ENCODE measurements at places on chromosomes 12 and 14. TPM values are rescaled to one million over a fixed set of nuclear protein-coding genes. Genes with fewer than 3 reads are reported as not detected.
A peak's percentile ranks its signal among the peaks of the same experiment; 100 is the strongest.

VRTN gene
- total RNA-seq = 148 TPM

KRT3 gene
- total RNA-seq = not detected

MAP1LC3B2 gene
- 1.5 TPM for total RNA-seq

EFS gene
- 27.8 TPM for total RNA-seq

HRK gene
- 2.7 TPM for total RNA-seq

GRCh38 chr14:72165229-72165698, 233.0 kb downstream of the RGS6 start:
- no peak overlapping the region for H3K4me3 ChIP-seq
- DNase-seq = no peak
- H3K4me1 ChIP-seq = no peaks in the 10 kb centered on the region
- H3K27me3 ChIP-seq = peaks cover 1% of the 10 kb centered on the region

GRCh38 chr14:53953002-53953827, 3.4 kb downstream of the BMP4 start:
- peaks cover 59% of the 10 kb centered on the region for H3K27me3 ChIP-seq
- peak; percentile 86 for DNase-seq

DNA sequence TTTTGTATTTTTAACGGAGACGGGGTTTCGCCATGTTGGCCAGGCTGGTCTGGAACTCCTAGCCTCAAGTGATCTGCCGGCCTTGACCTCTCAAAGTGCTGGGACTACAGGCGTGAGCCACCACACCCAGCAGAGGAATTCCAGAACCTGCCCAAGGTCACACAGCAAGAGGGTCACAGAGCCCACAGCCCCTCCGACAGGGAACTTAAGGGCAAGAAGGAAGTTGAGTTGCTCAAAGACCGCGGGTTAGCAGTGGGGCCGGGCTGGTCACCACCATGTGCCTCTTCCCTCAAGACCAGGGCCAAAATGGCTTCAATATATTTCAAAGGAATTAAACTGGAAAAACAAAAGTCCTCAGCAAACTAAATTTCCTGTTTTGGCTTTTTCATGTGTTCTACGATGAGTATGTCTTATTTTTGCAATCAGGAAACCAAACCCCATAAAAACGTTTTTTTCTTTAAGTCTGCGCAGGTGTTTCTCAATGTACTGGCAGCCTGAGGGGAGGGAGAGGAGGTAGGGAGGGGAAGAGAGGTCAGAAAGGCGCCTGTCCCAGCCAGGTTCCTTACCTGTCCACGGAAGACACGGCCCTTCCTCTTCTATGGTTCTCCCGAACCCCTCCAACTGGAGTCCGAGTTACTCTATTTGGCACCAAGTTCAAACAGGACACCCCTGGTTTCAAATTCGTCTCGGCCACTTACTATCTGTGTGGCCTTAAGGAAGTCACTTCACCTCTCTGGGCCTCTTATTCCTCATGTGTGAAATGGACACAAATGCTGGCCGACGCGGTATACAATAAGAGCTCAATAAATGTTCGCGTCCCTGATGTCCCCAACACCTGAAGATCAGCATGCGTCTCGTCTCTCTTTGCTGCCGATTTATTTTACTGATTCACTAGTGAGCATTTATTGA, 778 bp downstream of the SLC8B1 start:
- no peaks in the 10 kb centered on the region for H3K36me3 ChIP-seq
- H3K27ac ChIP-seq = no peak overlapping the region
- DNase-seq = no peak
- no peaks in the 10 kb centered on the region for H3K4me1 ChIP-seq
- H3K27me3 ChIP-seq = peaks cover 11% of the 10 kb centered on the region

DNA sequence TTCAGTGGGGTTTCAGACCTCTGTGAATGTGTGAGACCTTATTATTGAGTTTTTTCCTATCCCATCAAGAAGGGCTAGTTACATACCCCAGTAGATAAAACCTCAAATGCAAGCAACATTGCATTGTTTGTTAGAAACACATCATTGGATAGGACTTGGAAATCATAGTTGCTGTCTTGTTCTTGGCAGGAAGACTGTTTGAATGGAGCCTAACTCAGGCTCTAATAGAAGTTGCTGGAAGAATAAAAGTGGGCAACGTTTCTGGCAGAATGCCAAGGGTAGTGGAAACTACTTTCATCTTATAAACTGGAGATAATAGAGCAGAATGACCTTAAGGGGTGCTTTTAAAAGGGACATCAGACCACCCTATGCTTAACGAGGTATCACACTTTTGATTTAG, 9.9 kb upstream of the PTHLH start:
- no peaks in the 10 kb centered on the region for H3K27me3 ChIP-seq
- no peaks in the 10 kb centered on the region for H3K36me3 ChIP-seq
- no peak for DNase-seq
- H3K27ac ChIP-seq = no peak overlapping the region
- H3K4me3 ChIP-seq = no peak overlapping the region
- no peaks in the 10 kb centered on the region for H3K4me1 ChIP-seq

GRCh38 chr12:107405436-107405835, 280.2 kb upstream of the PWP1 start:
- H3K4me1 ChIP-seq = no peaks in the 10 kb centered on the region
- H3K4me3 ChIP-seq = no peak overlapping the region
- H3K27ac ChIP-seq = no peak overlapping the region
- no peaks in the 10 kb centered on the region for H3K27me3 ChIP-seq
- no peak for DNase-seq
- no peaks in the 10 kb centered on the region for H3K36me3 ChIP-seq

DNA sequence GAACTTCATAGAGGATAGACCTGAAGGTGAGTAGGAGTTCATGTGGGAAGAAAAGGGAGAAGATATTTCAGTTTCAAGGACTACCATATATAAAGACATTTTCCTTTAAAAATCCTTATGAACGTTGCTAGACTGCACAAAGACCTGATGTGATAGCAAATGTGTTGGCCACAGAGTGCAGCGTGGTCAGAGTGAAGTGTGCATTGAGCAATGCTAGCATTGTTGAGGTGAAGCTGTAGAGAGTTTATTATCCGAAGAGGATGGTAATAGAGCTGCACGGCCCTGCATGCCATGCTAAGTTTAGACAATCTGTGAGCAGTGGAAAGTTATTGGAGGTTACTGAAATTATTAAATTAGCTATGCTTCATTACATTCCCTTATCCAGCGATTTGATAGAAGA, 413.0 kb downstream of the CCDC91 start:
- H3K4me3 ChIP-seq = no peak overlapping the region
- 0 out of 2 replicates have a peak, but pooled peaks cover 2% of the 10 kb centered on the region for H3K4me1 ChIP-seq
- H3K27me3 ChIP-seq = no peaks in the 10 kb centered on the region

GRCh38 chr12:117045160-117046010, 53.8 kb downstream of the TESC start:
- no peak overlapping the region for H3K4me3 ChIP-seq
- no peaks in the 10 kb centered on the region for H3K27me3 ChIP-seq
- no peaks in the 10 kb centered on the region for H3K4me1 ChIP-seq
- no peaks in the 10 kb centered on the region for H3K36me3 ChIP-seq

DNA sequence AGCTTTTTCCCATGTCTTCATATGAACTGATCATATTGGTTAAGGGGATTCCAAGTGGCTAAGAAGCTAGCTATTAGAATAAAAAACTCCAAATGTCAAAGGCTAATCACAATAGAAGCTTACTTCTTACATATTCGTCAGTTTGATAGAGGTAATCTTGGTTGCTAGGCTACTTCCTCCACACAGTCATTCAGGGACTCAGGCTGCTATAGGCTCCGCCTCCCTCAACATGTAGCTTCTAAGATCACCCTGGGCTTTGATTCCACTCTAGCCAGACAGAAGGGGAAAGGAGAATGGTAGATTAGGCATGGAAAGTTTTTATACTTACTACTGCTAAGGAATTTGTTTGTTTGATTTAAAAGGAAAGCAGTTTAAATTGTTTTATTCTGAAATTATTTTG, 207.9 kb downstream of the EFCAB11 start:
- H3K36me3 ChIP-seq = no peaks in the 10 kb centered on the region
- DNase-seq = no peak
- H3K4me3 ChIP-seq = no peak overlapping the region
- no peak overlapping the region for H3K27ac ChIP-seq

DNA sequence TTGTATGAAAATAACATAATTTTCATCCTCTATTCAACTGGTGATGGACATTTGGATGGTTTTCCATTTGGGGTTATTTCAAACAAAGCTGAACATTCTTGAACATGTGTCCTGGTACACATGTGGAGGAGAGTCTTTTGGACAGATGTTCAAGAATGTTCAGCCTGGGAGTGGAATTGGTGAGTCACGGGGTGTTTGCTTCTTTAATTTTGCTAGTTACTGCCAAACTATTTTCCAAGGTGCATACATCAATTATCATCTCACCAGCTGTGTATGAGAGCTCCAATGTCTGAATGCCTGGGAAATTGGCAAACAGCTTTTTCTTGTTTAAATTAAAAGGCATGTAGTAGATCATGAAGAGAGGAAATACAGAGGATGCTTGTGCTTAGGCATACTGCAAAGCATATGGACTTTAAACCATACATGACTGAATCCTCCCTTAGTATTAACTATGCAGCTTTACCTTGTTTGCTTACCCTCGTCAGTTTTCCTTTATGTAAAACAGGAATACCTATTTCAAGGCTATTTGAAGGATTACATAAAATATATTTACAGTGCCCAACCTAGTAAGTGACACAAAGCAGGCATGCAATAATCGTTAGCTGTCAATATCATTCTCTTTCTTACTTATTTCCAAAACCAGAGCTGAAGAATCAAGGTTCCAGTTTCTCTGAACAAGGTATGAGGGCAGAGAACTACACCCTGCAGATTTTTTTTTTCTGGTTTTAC, 152.1 kb downstream of the ITPR2 start:
- H3K4me1 ChIP-seq = no peaks in the 10 kb centered on the region
- H3K36me3 ChIP-seq = peaks cover 21% of the 10 kb centered on the region
- H3K27me3 ChIP-seq = no peaks in the 10 kb centered on the region
- no peak overlapping the region for H3K4me3 ChIP-seq
- DNase-seq = no peak
- H3K27ac ChIP-seq = no peak overlapping the region

DNA sequence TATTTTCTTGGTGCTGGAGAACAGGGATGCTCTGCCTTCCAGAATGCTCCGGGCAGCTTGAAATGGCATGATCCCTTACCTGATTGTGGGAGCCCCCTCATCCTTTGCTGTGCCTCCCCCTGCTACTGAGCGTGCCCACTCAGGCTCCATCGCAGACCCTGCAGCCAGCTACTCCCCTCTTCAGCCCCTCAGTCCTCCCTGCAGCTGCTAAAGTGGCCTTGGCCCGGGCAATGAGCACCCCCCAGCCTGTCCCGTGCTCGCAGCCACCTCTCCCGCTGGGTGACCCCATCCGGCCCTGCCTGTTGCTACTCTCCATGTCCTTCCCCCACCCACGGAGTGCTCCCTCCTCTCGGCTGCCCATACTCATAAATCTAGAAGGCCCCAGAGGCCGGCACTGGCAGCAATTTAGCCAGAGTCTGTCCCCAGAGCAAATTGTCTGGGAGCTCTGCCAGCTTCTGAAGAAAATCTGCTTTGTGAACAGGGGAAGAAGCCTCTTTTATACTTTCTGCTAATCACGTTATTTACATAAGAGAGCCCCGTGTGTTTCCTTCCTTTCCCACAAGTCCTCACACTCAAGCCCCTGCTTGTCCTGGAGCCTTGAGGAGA, 143.7 kb upstream of the FRMD6 start:
- H3K36me3 ChIP-seq = no peaks in the 10 kb centered on the region
- DNase-seq = no peak
- no peaks in the 10 kb centered on the region for H3K27me3 ChIP-seq
- no peaks in the 10 kb centered on the region for H3K4me1 ChIP-seq
- no peak overlapping the region for H3K27ac ChIP-seq
- H3K4me3 ChIP-seq = no peak overlapping the region

DNA sequence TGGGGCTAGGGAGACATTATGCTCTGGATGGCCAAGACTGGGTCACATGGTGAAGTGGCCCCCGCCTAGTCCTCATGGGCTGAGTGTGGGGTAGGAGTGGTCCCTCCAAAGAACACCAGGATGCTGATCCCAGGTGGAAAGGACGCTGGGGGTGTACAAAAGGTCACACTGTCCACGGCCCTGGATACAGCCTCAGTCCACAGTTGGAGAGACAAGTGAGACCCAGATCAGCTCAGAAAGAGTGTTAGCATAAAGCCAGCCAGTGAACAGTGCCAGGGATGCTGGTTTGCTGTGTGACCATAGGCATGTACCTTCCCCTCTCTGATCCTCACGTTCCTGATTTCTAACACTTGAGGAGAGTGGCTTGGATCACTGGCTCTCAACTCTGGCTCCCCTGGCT, 13.4 kb upstream of the OAS2 start:
- H3K4me1 ChIP-seq = no peaks in the 10 kb centered on the region
- 0 out of 2 replicates have a peak, but pooled peaks cover under 1% of the 10 kb centered on the region for H3K27me3 ChIP-seq
- H3K4me3 ChIP-seq = no peak overlapping the region
- no peak for DNase-seq
- H3K36me3 ChIP-seq = no peaks in the 10 kb centered on the region

DNA sequence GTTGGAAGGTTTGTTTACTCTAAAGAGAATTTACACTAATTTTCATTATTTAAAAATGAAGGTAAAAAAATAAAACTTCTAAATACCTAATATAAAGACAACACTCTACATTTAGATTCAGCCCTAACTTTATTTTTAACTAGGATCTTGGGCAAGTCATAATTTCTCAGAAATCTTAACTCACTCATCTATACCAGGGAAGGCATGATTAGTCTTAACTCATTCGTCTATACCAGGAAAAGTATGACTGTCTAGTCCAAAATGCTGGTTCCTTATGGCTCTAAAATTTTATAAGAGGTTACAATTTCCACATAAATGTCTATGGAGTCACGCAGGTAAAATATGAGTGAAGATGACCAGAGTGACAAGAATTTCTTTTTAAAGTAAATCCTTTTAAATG, 52.7 kb upstream of the POC1B start:
- H3K4me1 ChIP-seq = no peaks in the 10 kb centered on the region
- no peak for DNase-seq
- no peaks in the 10 kb centered on the region for H3K36me3 ChIP-seq
- H3K27me3 ChIP-seq = no peaks in the 10 kb centered on the region
- no peak overlapping the region for H3K4me3 ChIP-seq

DNA sequence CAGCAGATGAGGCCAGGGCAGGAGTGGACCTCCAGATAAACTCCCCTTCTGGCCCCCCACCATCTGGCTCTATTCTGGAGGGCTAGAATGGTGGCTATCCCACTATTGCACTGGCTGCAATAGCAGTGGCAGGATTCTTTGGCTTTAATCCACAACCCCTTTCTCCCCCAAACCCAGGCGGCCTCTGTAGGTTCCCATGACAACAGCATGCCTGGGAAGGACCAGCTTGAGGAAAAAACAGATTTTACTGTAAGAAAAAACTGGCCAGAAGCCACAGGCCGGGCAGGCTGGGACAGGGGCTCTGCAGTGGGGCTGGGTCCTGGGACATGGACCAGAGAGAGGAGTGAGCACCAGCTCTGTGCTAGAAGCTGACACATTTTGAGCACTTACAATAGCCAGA, 13.6 kb upstream of the ACVR1B start:
- no peak overlapping the region for H3K4me3 ChIP-seq
- no peaks in the 10 kb centered on the region for H3K36me3 ChIP-seq
- no peaks in the 10 kb centered on the region for H3K4me1 ChIP-seq
- H3K27me3 ChIP-seq = no peaks in the 10 kb centered on the region
- H3K27ac ChIP-seq = no peak overlapping the region
- no peak for DNase-seq

DNA sequence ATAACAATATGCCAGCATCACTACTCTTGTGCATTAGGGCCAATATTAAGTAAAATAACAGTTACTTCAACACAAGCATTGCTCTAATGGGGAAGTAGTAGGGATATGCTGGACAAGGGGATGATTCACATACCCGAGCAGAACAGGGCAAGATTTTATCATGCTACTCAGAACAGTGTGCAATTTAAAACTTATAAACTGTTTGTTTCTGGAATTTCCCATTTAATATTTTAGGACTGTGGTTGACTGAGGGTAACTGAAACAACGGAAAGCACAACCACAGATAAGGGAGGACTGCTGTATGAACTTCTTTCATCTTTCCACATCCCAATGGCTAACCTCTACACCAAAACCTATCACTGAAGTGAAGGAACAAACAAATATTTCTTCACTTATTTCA, 36.8 kb downstream of the SARNP start:
- peaks cover 18% of the 10 kb centered on the region for H3K36me3 ChIP-seq
- no peaks in the 10 kb centered on the region for H3K4me1 ChIP-seq
- no peak for DNase-seq
- no peak overlapping the region for H3K4me3 ChIP-seq
- H3K27me3 ChIP-seq = no peaks in the 10 kb centered on the region
